Lower lobe of right lung (tissue), 2 donors: ENCODE measurements at places on chromosomes 11 and 22. TPM values are rescaled to one million over a fixed set of nuclear protein-coding genes. Genes with fewer than 3 reads are reported as not detected.
A peak's percentile ranks its signal among the peaks of the same experiment; 100 is the strongest.

- DNase-seq: no peak
Measured at GRCh38 chr11:120363436-120363835, 27.2 kb downstream of the ARHGEF12 start.

Gene MISFA
- total RNA-seq: 3.3 TPM

GRCh38 chr11:135004495-135004894, 592.5 kb upstream of the B3GAT1 start:
- no peak for DNase-seq

- peak; percentile 72 for DNase-seq
Measured at GRCh38 chr11:68342459-68343158, 30.2 kb downstream of the LRP5 start.

Gene CRKL
- total RNA-seq: 53.5 TPM

Gene GAB4
- total RNA-seq: not detected
